GM12864 (cell line): ENCODE measurements at places on chromosomes 16 and 17.

DNA sequence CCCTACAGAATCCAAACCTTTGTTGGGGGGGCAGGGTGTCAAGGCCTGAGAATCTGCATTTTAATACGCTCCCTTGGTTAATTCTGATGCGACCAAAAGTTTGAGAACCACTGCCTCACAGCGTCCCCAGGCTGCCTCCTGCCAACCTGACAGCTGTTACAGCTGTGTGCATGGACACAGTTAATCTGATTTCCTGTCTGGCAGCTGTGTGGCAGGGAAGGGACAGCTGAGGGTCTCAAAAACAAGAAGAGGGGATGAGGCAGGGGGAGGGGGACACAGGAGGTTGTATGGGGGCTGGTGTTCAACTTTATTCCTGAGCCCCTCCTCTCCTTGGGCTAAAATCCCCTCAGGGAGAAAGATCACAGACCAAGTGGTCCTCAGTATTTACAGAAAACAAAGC lies 17.5 kb downstream of the HDAC5 start:
- DNase-seq, result no peak

DNA sequence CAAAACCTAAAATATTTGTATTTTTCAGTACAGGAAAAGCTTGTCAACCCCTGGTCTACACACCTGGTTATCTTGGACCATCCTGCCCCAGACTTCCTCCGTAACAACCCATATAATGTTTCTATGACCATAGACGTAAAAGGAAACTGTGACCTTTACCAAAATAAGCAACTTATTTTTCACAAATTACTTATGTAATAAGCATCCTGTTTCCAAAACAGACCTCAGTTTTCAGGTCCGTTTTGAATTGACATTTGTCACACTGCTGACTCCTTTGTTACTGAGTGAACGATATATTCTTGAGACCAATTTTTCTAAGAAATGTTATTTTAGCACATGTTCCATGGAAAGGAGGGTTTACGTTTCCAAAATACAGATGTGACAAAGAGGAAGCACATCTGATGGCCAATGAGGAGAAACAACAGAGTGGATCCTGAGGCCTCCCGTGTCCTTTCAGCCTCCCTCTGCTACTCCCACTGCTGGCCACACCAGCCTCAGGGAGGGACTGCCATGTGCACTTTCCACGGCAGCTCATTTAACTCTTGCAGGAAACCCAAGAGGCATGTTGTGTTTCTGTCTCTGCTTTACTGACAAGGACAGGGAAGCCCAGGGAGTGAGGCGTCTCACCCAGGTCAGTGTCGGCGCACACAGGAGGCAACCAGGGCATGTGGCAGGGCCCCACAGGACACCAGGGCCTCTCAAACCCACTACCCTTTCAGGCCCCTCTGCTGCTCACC lies 20.1 kb upstream of the ALDH3A1 start:
- no peak for DNase-seq

GRCh38 chr17:17044846-17045561 lies 2.7 kb downstream of the MPRIP start:
- peak; percentile 36 for DNase-seq

- DNase-seq, result no peak
Measured at GRCh38 chr16:85778873-85779272, 20.5 kb downstream of the EMC8 start.

GRCh38 chr16:29816694-29817441 lies 916 bp downstream of the PAGR1 start:
- DNase-seq, result no peak

GRCh38 chr17:72423286-72423589 lies 302.4 kb downstream of the SOX9 start:
- DNase-seq, result no peak

DNA sequence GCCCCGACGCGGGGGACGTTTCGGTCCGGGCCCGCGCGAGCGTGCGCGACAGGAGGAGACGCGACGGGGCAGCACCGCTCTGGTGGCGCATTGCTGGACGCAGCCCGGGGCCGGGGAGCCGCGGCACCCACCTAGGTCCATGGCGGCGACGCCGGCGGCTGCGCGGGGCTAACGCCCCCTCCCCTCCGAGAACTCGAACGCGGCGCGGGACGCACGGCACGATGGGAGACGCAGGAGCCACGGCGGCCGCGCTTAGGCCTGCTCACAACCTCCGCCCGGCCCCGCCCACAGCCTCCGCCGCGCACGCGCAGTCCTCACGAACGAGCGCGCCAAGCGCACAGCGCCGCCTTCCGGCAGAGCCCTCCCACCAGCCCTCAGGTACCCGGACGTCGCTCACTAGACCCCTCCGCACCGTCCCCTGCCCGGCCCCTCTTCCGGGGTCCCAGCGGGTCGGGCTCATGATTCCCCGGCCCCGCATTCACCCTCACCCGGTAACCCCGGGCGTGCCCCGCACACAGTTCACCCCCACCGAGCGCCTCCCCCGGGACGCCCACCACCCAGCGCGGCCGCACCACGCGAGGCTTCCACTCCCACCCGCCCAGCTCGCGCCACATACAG lies at the start of gene GEMIN4:
Gene GEMIN4, minus strand, starts transcription at position 263 of the 618 bp plus-strand sequence. Its CDS starts 122 bp downstream, at position 141.
- DNase-seq, result peak; percentile 72

DNA sequence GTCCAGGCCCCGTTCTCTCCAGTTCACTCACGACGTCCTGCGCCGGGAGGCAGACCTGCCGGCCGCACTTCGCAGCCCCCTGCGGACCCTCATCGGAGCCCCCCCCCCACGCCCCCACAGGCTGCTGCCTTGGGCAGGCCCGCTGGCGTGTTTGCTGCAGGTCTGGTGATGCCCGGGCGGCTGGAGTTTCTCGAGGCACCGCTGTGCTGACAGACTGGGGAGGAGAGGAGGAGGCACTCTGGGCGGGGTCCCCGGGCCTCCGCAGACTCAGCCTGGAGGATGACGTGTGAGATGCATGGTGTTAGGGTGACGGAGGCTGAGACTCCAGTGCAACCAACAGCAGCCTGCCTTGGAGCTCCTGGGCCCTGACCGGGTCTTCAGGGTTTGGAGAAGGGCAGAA lies 24.1 kb downstream of the BAIAP2 start:
- DNase-seq, result no peak

DNA sequence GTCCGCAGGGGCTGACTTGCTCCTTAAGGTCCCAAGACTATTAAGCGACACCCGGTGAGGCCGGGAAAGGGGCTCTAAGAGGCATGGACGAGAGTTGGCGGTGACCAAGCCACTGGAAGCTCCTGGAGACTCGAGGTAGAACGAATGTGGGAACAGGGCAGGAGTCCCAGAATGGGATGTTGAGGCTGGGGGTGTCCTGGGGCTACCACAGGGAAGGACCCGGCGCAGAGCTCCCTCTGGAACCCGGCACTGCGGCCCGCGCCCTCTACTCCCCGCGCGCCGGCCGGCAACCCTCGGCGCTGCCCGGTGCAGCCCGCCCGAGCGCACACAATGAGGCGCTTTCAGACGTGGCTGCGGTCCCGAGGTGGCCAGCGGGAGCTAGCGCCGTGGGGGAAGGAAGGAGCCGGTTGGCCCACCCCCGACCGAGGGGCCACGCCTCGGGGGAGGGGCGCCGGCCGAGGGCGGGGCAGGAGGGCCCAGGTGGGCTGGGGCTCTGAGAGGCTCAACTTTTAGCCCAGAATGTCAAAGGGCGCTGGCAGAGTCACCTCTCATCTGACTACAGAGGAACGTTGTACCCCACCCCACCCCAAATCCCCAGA lies at the start of gene CHST6:
Gene CHST6, minus strand, starts transcription at position 366 of the 599 bp plus-strand sequence. CDS start 15,613 bp downstream, outside the sequence.
- no peak for DNase-seq

DNA sequence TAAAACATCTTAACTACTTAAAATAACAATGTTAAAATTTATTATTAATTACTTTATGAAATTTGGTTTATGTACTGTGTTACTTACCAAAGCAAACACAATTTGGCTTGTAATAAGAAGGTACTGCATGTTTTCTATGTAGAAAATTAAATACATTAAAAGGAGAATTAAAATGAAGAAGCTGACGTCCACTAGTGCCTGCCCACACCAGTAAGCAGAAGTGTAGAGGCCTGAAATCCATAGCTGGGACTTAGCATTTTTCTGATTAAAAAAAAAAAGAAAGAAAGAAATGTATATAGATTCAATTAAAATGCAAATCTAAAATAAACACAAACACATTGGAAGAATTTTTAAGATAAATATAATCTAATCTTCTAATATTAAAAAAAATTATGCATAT lies 35.8 kb upstream of the ABCA9 start:
- no peak for DNase-seq

- no peak for DNase-seq
Measured at GRCh38 chr16:695355-696089, 5.3 kb upstream of the WDR24 start.

GRCh38 chr17:44747566-44747965 lies 11.2 kb upstream of the ADAM11 start:
- DNase-seq, result no peak

GRCh38 chr17:10683853-10684252 lies 13.5 kb downstream of the SCO1 start:
- DNase-seq, result no peak

- no peak for DNase-seq
Measured at GRCh38 chr17:10705727-10706126, 8.3 kb downstream of the ADPRM start.

DNA sequence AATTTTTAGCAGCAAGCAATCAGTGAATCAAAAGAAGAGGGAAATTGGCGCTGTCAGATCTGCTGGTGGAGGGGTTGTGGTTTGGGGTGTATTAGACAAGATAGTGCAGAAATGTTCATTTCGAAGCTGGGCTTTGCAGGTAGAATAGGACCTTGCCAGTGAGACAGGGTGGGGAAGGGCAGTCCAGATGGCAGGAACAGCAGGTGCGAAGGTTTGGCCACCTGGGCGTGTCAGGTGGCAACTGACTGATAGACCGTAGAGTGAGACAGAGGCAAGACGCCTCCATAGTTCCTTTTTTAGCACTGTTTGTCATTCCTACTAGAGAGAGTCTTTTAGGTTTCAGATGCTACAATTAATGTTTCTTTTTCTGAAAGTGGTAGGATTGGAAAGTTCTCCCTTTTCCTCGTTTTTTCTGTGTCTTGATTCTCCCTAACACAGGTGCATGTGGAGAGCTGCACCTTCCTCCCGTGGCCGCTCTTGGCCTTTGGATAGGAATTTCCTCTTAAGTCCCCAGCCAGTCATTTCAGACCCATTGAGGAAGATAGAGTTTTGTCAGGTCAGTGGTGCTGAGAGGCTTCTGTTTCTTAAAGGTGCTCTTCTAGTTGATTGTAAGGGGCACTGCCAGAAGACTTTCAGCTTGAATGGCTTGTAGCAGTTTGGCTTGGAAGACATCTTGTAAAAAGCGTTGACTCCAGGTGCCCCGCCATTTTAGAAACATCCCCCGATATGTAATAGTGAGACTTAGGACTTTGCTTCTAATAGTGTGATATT lies 315.6 kb downstream of the SNX29 start:
- no peak for DNase-seq

GRCh38 chr17:48745381-48746275 lies 17.1 kb upstream of the HOXB13 start:
- DNase-seq, result no peak

DNA sequence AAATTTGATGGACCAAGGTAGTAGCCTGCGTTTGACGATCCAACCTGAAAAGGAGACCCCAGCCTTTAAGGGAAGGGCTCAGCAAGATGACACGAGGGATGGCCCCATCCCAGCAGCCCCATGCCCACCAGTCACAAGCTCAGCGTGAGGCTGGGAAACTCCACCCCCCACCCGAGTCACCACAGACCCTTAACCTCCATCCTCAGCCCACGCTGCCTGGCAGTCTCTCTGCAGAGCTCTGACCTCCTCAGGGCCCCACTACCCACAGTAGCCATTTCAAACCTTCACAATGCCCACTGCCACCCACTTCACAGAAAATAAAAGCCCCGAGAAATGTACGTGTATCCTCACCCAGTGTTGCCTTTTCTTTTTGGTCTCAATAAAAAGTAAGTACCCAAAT lies 18.7 kb downstream of the USP36 start:
- DNase-seq, result no peak

- no peak for DNase-seq
Measured at GRCh38 chr17:64728041-64728695, 66.1 kb upstream of the SMURF2 start.

GRCh38 chr16:84819644-84820304 lies at the start of gene CRISPLD2:
Gene CRISPLD2, plus strand, starts transcription at chr16:84819985. Its CDS starts 18,511 bp downstream, at chr16:84838496.
- DNase-seq, result no peak

DNA sequence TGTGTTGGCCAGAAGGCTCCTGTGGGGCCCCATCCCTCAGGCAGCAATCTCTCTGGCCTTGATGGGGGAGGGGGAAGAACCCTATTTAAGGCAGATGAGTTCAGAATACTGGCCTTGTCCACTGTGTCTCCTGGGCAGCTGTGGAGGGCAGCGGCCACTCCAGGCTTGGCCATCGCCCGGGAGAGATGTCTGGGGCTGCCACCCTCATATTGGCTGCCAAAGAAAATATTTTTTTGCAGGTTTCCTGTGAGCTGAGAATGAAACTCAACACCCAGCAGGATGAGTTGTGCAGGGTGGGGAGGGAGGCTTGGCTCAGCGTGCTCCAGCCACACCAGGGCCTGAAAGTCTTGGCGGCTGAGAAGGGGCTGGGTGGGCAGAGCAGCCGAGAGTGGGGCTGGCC lies 14.4 kb upstream of the TIMP2 start:
- DNase-seq, result no peak

GRCh38 chr16:85746460-85747215 lies 4.3 kb downstream of the C16orf74 start:
- DNase-seq, result no peak

DNA sequence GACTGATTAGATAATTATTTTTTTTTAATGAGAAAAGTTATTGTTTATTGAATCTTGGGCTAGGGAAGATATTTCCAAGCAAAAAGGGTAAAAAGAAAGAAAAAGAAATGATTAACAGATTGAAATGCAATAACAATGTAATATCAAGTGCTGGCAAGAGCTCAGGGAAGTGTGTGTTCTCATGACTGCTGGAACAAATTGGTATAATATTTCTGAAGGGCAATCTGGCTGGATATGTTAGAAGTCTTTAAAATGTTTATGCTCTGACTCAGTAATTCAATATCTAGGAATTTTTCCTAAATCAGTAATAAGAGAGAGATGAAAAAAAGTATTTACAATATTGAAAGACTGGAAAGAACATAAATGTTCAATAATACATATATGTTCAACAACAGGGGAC lies 7.6 kb upstream of the ZNF624 start:
- DNase-seq, result no peak

DNA sequence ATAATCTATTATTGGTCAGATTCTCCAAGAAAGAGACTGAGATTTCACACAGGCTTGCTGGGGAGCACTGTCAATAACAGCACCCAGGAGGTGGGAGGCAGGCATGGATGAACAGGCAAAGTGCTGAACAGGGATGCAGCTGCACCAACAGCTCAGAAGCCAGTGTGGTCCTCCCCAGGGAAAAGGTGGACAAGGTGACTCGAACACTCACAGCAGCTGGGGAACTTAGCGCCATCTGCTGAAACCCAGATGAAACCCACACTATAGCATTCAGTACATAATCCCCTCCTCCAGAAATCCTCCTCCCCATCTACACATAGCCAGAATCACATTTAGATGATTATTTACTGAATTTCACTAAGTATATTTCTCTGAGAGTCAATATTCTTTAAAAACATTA lies 255.2 kb upstream of the WSB1 start:
- no peak for DNase-seq

DNA sequence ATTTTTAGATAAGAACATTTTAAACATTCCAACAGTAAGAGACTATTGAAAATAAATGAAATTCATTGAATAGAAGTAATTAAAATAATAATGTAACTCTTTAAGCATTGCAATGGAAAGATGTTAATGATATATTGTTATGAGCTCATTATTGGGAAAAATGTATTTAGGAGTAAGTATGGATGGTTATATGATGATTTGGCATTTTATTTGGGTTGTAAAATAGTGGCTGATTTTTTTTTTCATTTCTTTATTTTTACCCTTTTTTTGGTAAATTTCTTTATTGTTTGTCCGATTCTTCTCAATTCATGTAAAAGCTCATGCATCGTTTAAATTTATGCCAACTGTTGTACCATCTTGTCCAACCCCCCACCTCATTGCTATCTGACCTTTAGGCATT lies 539.9 kb downstream of the HS3ST4 start:
- no peak for DNase-seq
